NCI-H1417 treated with DMSO at 0.1 percent for 48 hours (cell line): ENCODE measurements at places on chromosomes 12 and 14.

- no peak for DNase-seq
These were observed 17.1 kb downstream of the PLD4 start for GRCh38 chr14:104941508-104942365.

DNA sequence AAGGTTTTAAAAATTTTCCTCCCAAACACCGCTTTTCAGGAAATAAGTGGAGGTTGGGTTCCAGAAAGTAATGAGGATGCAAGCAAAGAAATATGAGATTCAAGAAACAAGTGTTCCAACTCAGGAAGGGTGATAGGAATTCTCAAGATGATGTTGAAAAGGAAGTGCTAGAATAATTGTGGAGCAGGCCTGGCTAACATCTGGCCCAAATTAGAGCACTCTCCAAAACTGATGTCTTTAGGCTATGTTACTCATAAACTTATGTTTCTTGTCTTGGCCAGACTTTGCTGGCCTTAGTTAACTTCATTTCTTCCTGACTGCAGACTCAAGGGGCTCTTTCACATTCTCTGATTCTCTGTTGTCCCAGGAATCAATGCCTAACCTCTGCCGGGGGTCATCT, 116.3 kb downstream of the TMTC3 start:
- DNase-seq: no peak

DNA sequence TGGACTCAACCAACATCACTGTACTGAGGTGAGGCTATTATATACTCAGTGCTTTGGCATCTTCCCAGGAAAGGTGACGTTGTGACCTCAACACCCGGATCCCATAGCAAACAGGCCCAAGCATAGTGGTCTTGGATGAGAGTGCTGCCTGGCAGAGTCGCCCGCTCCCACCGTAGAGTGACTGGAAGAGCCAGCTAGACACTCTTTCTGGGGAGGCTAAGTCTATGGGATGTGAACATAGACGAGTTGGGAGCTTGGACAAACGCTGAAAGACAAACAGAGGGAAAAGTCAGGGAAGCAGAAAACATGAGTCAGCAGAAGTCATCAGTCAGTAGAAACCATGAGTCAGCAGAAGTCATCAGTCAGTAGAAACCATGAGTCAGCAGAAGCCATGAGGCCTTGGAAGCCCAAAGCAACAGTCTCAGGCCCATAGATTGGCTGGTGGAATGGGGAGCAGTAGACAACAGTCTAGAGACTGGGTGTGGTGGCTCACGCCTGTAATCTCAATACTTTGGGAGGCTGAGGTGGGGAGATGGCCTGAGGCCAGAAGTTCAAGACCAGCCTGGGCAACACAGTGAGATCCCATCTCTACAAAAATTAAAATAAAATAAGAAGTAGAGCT, 66.4 kb upstream of the MAP1LC3B2 start:
- no peak for DNase-seq

DNA sequence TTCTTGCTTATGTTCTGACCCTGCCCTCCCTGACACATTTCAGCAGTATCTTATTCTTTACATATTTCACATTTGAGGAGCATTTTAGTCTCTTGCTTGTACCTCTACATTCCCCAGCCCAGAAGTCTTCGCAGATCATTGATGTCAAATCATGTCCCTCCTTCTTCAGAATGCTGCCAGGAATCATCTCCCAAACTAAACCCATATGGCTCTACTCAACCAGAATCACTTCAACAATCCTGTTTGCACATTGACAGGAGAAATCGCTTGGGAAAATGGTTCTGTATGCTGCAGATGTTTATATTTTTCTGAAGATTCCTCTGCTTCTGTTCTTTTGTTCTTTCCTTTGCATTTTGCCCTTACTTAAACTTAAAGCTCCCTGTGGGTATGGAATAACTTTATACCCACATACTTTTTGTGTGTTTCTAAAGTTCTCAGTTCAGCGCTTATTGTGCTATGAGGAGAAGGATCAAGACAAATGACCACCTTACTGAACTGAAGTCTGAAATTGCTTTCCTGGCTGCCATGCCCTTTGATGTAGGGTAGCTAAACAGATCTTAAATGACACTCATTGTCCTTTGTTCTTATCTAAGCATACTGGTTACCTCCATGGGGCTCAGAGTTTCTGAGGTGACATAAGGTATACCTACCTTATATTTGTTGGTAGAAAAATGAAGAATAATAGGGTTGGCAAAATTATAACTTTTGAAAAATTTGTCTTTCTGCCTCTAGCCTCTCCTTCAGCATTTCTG, 134.6 kb downstream of the SLC25A21 start:
- DNase-seq: no peak

- DNase-seq: no peak
These were observed 5.7 kb downstream of the MIPOL1 start for GRCh38 chr14:37203423-37203822.

GRCh38 chr14:79376557-79376956, 834.7 kb downstream of the DIO2 start:
- DNase-seq: no peak

GRCh38 chr12:29228474-29229157, 79.5 kb downstream of the FAR2 start:
- no peak for DNase-seq

DNA sequence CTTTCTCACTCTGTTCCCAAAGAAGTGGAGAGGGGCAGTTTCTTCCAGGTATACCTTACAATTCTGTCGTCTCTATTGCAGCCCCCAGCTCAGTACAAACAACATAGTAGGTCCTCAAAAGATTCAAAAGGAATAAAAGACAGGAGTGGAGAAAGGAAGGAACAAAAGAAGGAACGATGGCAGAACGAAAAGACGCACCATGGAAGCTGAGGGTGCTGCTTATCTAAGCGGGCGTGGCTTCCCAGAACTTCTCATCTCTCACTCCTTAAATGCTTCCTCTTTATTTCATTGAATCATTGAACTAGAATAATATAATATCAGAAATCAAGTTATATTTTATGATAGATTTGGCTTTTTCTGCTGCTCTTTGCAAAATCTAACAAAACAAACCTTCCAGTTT, 13.7 kb upstream of the LTA4H start:
- DNase-seq: no peak

DNA sequence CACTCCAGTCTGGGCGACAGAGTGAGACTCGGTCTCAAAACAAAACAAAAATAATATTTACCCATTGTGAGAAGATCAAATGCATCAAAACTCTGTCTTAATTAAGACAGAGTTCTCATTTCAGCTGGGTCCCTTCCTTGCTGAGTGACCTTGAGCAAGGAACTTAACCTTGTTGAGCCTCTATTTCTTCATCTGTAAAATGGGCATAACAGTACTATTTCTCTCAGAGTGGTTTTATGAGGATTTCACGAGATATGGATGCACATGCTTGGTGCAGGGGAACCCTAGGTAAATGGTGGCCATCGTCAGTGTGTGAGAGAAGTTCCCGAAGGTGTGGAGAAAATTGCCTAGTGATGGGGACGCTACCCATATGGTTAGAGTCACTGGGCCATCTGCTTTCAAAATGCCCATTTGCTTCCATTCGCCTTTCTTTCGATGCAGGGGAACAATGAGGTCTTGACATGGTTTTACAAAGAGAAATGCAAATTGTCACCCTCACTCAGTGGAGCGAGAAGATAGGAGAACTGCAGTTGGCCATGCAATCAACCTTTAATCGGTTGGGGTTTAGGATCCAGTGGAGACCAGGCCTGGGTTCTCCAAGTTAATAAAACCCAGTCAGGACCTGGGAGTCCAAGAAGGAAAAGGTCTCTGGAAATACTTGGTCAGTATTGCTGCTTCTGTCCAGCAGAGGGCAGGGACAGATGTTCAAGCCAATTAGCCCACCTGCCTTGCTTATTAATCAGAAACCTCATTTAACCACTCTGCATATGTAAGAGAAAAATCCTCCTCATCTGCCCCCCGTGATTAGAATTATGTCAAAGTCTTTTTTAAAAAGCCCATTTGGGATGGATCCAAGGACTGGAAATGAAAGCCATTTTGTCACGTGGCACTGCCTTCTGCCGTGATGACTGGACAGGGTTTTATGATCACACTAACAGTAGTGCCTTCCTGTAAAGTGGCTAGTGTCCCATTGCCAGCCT, 37.2 kb downstream of the CFAP251 start:
- DNase-seq: no peak
